ENCODE measurements at places on chromosomes 12 and 14.

DNA sequence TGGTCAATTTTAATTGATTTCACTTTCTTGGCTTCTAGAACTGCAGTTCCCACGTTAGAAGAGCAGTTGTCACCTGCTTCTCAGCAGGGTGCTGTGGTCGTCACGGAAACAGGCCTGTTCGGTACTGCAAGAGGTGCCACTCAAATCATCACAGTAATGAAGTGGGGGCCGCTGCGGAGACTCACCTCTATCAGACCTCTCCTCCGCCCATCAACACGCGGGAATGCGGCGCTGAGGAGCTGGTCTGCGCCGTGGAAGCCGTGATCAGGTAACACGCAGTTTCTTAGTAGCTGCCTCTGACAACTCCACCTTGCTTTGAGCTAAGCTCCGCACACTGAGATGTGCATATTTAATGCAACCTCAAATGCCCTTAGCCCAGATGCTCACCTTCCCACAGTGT lies 107.2 kb downstream of the UNC79 start:
- DNase-seq = no peak

DNA sequence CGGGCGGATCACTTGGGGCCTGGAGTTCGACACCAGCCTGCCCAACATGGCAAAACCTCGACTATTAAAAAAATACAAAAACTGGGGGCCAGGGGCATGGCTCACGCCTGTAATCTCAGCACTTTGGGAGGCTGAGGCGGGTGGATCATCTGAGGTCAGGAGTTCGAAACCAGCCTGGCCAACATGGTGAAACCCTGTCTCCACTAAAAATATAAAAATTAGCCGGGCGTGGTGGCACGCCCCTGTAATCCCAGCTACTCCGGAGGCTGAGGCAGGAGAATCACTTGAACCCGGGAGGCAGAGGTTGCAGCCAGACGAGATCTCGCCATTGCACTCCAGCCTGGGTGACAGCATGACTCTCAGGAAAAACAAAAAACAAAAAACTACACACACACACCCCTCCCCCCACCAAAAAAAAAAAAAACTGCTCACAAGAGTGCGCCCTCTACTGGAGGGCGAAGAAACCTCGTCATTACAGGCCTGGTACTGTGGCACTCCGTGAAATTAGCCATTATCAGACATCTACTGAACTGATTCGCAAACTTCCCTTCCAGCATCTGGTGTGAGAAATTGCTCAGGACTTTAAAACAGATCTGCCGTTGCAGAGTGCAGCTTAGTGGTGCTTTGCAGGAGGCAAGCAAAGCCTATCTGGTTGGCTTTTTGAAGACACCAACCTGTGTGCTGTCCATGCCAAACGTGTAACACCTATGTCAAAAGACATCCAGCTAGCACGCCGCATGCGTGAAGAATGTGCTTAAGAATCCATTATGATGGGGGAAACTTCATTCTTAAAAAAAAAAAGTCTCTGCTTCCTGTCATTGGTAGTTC lies 7.7 kb downstream of the PPP1R3E start:
- peak; percentile 84 for DNase-seq

DNA sequence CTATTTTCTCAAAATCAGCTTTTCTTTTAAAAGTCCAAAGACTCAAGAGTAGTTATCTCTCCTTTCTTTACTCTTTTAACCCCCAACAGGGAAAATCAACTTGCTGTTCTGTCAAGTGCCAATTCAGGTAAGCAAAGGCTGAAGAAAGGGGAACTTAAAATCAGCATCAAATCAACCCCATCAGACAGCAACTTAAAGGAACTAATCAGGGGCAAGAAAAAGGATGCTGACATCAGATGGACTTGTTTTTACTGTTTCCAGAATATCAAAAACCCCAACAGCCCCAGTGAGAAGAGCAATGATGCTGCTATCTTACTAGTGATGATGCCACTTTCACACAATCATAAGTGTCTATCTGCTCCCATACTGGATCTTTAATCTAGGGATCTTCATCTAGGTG lies 3.4 kb downstream of the BAZ2A start:
- DNase-seq = peak; percentile 30

DNA sequence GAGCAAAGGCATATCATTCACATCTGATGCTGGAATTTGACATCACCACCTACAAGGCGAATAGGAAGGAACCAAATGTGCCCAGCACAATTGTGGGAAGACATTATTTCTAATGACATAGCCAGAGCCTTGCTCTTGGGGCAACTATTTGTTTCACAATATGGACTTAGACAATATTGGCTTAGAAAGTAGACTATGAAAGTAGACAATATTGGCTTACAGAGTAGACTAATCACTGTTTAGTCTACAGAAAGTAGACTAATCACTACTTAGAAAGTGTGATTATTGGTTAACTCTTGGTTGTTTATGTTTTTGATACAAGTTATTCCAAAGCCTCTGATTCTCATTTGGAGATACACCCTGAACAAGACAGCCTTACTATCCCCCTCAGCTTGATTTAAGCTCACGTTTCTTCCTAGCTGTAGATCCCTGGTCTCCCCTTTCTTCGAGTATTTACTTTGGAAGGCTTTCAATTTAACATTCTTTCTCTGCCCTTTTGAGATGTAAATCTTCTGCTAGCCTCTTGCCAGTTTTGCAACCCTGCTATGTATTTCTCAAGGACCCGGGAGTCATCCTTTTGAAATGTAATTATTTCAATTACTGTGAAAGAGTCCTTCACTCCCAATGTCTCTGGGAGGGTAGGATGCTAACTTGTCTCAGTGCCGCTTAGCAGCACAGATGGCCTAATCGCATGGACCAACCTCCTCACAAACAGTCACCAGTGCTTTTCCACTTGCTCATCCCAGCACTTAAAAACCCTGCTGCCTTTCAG lies 843.2 kb downstream of the GALC start:
- no peak for DNase-seq

DNA sequence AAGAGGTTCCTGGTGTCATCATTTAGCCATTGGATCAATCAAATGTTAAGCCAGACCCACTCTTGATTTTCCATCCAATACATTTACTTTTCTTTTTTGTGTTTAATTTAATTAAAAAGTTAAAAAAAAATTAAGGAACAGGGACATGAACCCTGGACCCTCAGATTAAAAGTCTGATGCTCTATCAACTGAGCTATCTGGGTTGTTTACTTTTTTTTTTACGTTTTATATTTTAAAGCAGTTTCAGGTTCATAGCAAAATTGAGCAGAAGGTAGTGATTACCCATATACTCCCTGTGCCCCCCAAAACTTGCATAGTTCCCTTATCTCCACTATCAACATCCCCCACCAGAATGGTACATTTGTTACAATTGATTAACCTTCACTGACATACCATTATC lies 3.0 kb upstream of the ACOT4 start:
- no peak for DNase-seq

GRCh38 chr12:119669744-119670472 lies 2.0 kb downstream of the PRKAB1 start:
- DNase-seq = no peak

- no peak for DNase-seq
These were observed 344.9 kb downstream of the DAD1 start for GRCh38 chr14:22243971-22244581.

DNA sequence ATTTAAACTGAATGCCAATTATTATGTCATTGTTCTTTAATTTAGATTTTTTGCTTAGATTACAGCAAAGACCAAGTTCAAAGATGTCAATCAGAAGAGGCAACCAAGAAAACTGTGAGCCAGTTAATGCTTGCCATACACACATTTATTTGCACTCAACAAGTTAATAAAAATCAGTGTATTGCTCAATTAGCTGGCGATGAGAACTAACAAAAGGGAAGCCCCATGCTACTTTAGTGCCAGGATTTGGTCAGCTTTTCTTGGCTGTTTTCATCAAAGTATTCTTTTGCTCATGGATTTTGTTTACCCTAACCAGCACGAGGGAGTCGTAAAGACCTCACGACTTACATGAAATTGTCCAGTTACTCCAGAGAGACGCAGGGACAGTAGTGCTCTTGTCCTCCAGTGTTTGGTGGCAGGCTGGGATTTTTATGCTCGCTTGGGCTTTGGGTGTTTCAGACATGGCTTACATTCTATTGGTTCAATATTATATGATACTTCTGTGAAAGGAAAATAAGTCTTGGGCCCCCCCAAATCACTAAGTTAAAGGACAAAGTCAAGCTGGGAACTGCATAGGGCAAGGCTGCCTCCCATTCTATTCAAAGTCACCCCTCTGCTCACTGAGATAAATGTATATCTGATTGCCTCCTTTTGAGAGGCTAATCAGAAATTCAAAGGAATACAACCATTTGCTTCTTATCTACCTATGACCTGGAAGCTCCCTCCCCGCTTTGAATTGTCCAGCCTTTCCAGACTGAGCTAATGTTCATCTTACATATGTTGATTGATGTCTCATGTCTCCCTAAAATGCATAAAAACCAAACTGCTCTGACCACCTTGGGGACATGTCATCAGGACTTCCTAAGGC lies 7.4 kb upstream of the B4GALNT1 start:
- no peak for DNase-seq

DNA sequence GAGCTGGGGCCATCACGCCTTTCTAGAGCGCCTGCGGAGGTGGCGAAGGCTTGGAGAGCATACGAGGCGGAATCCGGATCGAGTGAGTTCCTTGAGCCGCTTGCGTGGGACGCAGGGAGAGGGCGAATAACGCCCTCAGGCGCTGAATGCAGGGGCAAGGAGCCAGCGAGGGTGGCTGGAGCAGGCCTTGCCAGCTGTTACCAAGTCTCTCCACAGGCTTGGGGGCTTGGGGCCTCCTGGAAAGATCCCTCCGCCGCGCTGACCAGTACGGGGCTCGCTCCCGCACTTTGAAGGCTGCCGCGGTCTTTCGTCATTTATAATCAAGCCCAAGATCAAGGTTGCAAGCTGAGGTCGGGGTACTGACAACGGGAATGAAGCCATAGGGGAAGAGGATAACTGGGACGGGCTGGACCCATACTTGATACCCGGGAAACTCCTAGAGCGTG lies 1.2 kb downstream of the FLRT2 start:
- no peak for DNase-seq

GRCh38 chr14:96920023-96920422 lies 122.8 kb downstream of the VRK1 start:
- no peak for DNase-seq

DNA sequence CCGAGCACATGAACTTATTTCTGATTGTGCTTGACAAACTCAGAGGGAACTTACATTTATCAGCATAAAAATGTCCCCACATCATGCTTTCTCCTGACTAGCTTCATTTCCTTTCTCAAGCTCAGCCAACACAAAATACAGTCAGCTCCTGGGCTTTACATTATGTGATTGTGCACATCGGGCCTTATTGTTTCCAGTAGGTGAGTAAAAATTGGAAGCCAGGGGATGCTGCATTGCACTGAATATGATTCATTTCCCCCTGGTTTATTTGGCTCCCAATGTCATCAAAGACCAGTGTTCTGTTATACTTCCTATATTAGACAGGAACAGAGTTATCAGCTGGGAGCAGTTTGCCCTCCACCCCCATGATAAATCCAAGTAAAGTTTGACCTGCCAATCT lies 521.8 kb downstream of the RMST start:
- no peak for DNase-seq

- DNase-seq = no peak
These were observed 71.1 kb downstream of the DUSP16 start for GRCh38 chr12:12491606-12492005.

- no peak for DNase-seq
These were observed 144.9 kb upstream of the CRY1 start for GRCh38 chr12:107238296-107238695.

DNA sequence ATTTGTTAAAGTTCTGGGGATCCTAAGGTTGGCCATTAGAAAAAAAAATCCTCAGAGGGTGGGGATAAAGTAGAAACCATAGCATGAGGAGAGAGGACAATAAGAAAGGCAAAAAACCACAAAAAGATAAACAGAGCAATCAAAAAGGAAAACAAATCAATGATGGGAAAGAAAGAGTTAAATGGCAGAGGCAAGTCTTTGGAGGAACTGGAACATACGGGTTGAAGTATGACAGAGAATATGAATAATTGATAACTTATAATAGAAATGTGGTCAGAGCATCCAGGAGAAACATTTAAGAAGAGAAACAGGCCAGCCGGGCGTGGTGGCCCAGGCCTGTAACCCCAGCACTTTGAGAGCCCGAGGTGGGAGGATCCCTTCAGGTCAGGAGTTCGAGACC lies 17.8 kb upstream of the SALL2 start:
- no peak for DNase-seq

- no peak for DNase-seq
These were observed 999.3 kb downstream of the VRK1 start for GRCh38 chr14:97796511-97796910.

GRCh38 chr14:75961662-75962061 lies 20.1 kb downstream of the TGFB3 start:
- no peak for DNase-seq

All from OCI-LY7 (cell line).